ENCODE measurements at places on chromosomes 7 and 10.

- no peak for DNase-seq
- H3K36me3 ChIP-seq = no peaks in the 10 kb centered on the region
- H3K27ac ChIP-seq = no peak overlapping the region
Measured at GRCh38 chr10:130807096-130807495, 504.4 kb downstream of the TCERG1L start.

GRCh38 chr7:84354866-84355265 lies 160.3 kb upstream of the SEMA3A start:
- no peaks in the 10 kb centered on the region for H3K27me3 ChIP-seq
- no peak overlapping the region for H3K27ac ChIP-seq
- no peaks in the 10 kb centered on the region for H3K4me1 ChIP-seq

- no peaks in the 10 kb centered on the region for H3K27me3 ChIP-seq
- no peak overlapping the region for H3K27ac ChIP-seq
- no peak overlapping the region for H3K4me3 ChIP-seq
Measured at GRCh38 chr10:31709476-31709875, 219.2 kb downstream of the ARHGAP12 start.

- H3K27ac ChIP-seq = peak overlapping the region; percentile 99
- peaks cover 7% of the 10 kb centered on the region for H3K4me1 ChIP-seq
- H3K27me3 ChIP-seq = no peaks in the 10 kb centered on the region
- peak overlapping the region; percentile 96 for H3K4me3 ChIP-seq
- H3K36me3 ChIP-seq = no peaks in the 10 kb centered on the region
Measured at GRCh38 chr7:76357475-76358010, 1.2 kb downstream of the YWHAG start.

GRCh38 chr10:78830062-78830975 lies 238.4 kb upstream of the ZMIZ1 start:
- no peak overlapping the region for H3K4me3 ChIP-seq
- no peak for DNase-seq
- no peaks in the 10 kb centered on the region for H3K36me3 ChIP-seq
- H3K4me1 ChIP-seq = no peaks in the 10 kb centered on the region
- H3K27ac ChIP-seq = no peak overlapping the region
- H3K27me3 ChIP-seq = no peaks in the 10 kb centered on the region

- H3K27me3 ChIP-seq = no peaks in the 10 kb centered on the region
- no peaks in the 10 kb centered on the region for H3K4me1 ChIP-seq
- no peak overlapping the region for H3K27ac ChIP-seq
- H3K36me3 ChIP-seq = no peaks in the 10 kb centered on the region
- no peak overlapping the region for H3K4me3 ChIP-seq
- no peak for DNase-seq
Measured at GRCh38 chr10:35259769-35260397, 76.4 kb upstream of the CCNY start.

DNA sequence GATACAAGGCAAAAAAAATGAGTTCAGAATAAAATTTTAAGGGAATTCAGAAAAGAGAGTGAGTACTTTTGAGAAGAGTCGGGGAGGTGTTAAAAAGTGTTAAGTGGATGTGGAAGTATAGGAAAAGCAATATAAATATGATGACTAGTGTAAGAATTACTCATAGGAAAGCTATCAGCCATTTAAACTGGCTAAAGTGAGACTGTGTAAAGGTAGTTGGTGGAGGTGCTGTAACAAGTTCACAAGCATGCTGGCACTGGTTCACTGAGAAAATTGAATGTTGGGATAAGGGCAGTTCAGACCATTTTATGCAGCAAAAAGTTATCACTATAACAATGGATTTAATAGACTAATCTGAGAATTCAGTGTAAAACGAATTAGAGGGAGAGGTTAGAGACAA lies 179.0 kb upstream of the DKK1 start:
- no peak overlapping the region for H3K27ac ChIP-seq
- no peaks in the 10 kb centered on the region for H3K4me1 ChIP-seq
- DNase-seq = no peak
- no peaks in the 10 kb centered on the region for H3K36me3 ChIP-seq
- no peak overlapping the region for H3K4me3 ChIP-seq

DNA sequence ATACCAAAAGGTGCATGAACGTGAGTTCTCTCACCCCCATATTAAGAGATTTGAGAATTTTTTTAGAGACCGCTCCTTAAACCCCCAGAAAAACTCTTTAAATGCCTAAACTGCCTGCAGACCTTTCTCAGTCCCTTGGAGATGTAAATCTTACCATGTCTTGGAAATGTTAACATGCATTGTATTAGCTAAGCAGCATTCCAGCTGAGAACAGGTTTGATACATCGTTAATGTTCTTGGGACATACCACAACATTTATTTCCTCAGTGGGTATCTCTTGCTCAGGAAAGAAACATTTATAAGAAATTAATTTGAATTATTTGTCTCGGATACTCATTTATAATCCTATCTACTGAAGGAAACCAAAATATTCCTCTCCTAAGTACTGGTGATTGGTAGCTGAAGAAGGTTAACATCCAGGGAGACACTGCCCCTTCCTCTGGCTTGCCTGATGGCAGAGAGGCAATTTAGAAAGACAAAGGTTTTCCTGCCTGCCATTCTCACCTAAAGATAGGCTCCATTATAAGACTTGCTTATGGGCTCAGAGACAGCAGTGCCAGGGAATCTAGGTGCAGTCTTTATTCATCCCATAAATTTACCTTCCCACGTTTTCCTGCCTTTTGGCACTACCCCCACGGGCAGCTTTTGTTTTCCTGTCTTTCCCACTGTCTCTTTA lies 141.2 kb downstream of the COBL start:
- peak overlapping the region; percentile 40 for H3K27ac ChIP-seq
- H3K4me1 ChIP-seq = peaks cover 12% of the 10 kb centered on the region
- H3K36me3 ChIP-seq = no peaks in the 10 kb centered on the region

DNA sequence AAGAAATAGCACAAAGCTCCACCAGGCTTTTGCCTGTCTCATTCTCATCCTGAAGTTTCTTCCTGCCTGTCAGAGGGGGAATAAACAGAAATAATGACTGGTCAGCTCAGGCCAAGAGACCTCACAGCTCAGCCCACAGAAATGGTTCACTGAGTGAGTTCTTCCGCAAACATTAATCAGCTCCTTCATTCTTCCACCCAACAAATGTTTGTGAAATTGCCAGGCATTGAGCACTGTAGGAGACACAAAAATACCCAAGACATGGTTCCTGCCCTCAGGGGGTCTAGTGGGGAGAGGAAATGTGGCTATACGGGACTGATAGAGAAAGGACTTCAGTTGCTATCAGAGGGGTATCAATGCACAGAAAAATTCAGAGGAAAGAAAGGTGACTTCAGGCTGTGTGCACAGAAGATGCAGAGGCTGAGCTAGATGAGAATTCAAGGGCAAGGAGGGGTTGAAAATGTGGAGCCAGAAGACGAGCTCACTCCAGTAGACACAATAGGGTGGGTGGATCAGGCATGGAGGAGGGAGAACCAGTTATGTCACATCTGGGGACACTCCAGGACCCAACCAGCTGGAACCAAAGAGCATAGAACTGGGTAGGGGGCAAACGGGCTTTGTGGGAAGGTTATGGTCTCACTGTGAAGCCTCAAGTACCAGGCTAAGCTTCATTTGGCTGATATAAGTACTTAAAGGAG lies 20.9 kb downstream of the MYOF start:
- peak overlapping the region; percentile 44 for H3K27ac ChIP-seq
- no peaks in the 10 kb centered on the region for H3K36me3 ChIP-seq
- H3K27me3 ChIP-seq = no peaks in the 10 kb centered on the region
- H3K4me3 ChIP-seq = no peak overlapping the region
- peaks cover 17% of the 10 kb centered on the region for H3K4me1 ChIP-seq

DNA sequence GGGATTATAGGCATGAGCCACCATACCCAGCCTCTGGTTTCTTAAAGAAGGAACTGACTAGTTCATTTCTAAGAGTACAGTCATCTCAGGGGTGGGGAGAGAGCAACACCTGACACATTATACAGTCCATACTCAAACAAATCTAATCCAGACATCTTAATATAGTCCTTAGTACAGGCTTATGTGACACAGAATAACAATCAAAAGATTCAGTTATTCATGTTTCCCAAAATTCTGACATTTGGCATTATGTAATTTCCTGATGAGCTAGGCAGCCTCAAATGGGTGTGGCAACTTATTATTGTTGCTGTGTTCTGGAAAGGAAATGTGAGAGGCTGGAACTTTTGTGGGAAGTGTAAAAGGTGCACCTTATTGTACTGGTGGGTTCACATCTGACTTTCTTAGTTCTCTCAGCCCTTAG lies 116.3 kb downstream of the WDFY4 start:
- no peaks in the 10 kb centered on the region for H3K4me1 ChIP-seq
- no peak overlapping the region for H3K27ac ChIP-seq
- no peak overlapping the region for H3K4me3 ChIP-seq
- DNase-seq = no peak
- H3K27me3 ChIP-seq = no peaks in the 10 kb centered on the region

GRCh38 chr10:113823389-113823788 lies 30.5 kb downstream of the DCLRE1A start:
- no peaks in the 10 kb centered on the region for H3K36me3 ChIP-seq
- H3K27ac ChIP-seq = no peak overlapping the region
- DNase-seq = no peak
- H3K4me1 ChIP-seq = no peaks in the 10 kb centered on the region
